ENCODE measurements at places on chromosomes 12 and 14. TPM values are rescaled to one million over a fixed set of nuclear protein-coding genes. Genes with fewer than 3 reads are reported as not detected.

HOXC12 gene
- not detected for total RNA-seq

BLOC1S1 gene
- 149 TPM for total RNA-seq

BCL11B gene
- total RNA-seq, result 0.38 TPM

SERPINA3 gene
- 10.6 TPM for total RNA-seq

CALCOCO1 gene
- total RNA-seq, result 18.9 TPM

SMCO2 gene
- 0.12 TPM for total RNA-seq

OTUB2 gene
- 3.7 TPM for total RNA-seq

CACNA1C gene
- 0.03 TPM for total RNA-seq

SLC25A47 gene
- total RNA-seq, result not detected

Data from A549 treated with GW870086 at 1 μM for 4 hours (cell line).